ENCODE measurements at places on chromosomes 16 and 17. TPM values are rescaled to one million over a fixed set of nuclear protein-coding genes. Genes with fewer than 3 reads are reported as not detected.

TBX6 gene
- total RNA-seq, result not detected

FAM171A2 gene
- 3.2 TPM for total RNA-seq

IKZF3 gene
- total RNA-seq, result not detected

TP53TG3C gene
- total RNA-seq, result not detected

KRTAP4-6 gene
- total RNA-seq, result not detected

PIK3R5 gene
- total RNA-seq, result not detected

SDR42E1 gene
- total RNA-seq, result 0.28 TPM

BCL6B gene
- total RNA-seq, result not detected

NRN1L gene
- not detected for total RNA-seq

CCL4 gene
- total RNA-seq, result not detected

TMEM238L gene
- total RNA-seq, result not detected

EVPL gene
- not detected for total RNA-seq

KCNH4 gene
- not detected for total RNA-seq

ALG1 gene
- 41.0 TPM for total RNA-seq

CDH13 gene
- total RNA-seq, result 45.8 TPM

ACSM2A gene
- total RNA-seq, result not detected

PMP22 gene
- total RNA-seq, result 33.5 TPM

KREMEN2 gene
- not detected for total RNA-seq

ABCC12 gene
- under 0.01 TPM for total RNA-seq

MYH2 gene
- not detected for total RNA-seq

PTX4 gene
- not detected for total RNA-seq

TBC1D3I gene
- not detected for total RNA-seq

CPNE7 gene
- 5.4 TPM for total RNA-seq

CCL18 gene
- not detected for total RNA-seq

NME3 gene
- total RNA-seq, result 15.3 TPM

SMIM22 gene
- total RNA-seq, result not detected

FBXW10 gene
- total RNA-seq, result not detected

CYLD gene
- total RNA-seq, result 37.3 TPM

KAT2A gene
- total RNA-seq, result 5.3 TPM

PLA2G10 gene
- not detected for total RNA-seq

GDPD1 gene
- 1.1 TPM for total RNA-seq

CTRB2 gene
- not detected for total RNA-seq

ABCC3 gene
- 2.2 TPM for total RNA-seq

KCTD2 gene
- 9.4 TPM for total RNA-seq

WNT3 gene
- total RNA-seq, result 0.72 TPM

PRSS22 gene
- not detected for total RNA-seq

KRT31 gene
- total RNA-seq, result not detected

GPR142 gene
- total RNA-seq, result not detected

ZFP3 gene
- total RNA-seq, result 0.54 TPM

Data from IMR-90 (cell line).